CD14-positive monocyte (primary cell): ENCODE measurements at places on chromosomes 2 and 18.

GRCh38 chr18:3709205-3709604 lies 259.2 kb downstream of the TGIF1 start:
- no peak for DNase-seq

DNA sequence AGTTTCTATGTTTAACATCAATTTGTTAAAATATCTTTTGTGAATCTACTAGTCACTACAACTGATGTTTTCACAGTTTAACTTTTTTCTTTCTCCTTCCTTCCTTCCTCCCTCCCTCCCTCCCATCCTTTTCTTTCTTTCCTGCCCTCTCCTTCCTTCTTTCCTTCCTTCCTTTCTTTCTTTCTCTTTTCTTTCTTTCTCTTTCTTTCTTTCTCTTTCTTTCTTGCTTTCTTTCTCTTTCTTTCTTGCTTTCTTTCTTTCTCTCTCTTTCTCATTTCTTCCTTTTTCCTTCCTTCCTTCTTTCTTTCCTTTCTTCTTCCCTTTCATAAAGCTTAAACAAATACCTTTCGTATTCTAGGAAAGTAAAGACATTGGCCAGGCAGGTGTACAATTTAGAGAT lies 2083.0 kb upstream of the CELF4 start:
- no peak for DNase-seq

- DNase-seq = no peak
Observed at GRCh38 chr2:27160191-27160590, 11.4 kb downstream of the TCF23 start.

- no peak for DNase-seq
Observed at GRCh38 chr18:3313685-3314084, 51.8 kb downstream of the MYL12B start.

GRCh38 chr2:120230515-120231471 lies 7.6 kb upstream of the TMEM185B start:
- no peak for DNase-seq

DNA sequence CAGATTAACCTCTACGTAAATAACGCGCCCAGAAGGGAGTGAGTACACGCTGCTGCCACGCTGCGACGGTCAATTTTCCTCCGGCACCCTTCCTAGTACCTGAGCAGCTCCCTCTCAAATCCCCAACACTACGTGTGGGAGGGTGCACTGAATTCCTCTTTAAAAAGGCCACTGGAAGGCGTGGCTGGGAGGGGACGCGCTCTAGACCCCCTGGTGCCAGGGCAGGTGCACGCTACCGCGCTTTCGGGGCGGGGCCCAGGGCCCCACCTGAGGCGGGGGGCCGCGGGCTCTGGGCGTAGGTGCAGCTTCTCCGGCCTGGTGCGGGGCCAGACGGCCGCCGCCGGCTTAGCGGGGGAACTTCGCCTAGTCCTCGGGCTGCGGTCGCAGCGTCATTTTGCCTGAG lies 668 bp upstream of the ANKRD12 start:
- DNase-seq = no peak

DNA sequence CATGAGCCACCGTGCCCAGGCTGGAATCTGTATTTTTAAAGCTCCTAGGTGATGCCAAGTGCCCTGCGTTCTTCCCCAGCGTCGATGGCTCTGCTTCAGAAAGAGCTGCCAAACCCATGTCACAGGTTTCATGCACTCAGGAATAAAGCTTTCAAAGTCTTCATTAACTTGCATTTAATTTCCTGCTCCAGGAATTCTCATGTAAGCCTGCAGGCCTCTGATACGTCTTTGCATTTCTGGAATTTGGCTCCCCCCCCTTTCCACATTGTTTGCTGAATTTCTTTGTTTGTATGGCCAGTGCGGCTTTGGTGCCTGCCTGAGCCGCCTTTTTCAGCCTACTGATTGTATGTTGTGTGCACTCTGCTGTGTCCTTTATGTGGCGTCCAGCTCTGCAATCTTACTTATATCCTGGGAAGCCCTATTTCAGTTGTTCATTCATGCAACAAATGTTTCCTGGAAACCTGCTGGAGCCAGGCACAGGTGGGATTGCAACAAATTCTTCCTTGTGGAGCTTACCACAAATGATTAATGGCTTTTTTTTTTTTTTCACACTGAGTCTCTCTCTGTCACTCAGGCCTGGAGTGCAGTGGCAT lies 17.9 kb upstream of the OTOF start:
- no peak for DNase-seq

DNA sequence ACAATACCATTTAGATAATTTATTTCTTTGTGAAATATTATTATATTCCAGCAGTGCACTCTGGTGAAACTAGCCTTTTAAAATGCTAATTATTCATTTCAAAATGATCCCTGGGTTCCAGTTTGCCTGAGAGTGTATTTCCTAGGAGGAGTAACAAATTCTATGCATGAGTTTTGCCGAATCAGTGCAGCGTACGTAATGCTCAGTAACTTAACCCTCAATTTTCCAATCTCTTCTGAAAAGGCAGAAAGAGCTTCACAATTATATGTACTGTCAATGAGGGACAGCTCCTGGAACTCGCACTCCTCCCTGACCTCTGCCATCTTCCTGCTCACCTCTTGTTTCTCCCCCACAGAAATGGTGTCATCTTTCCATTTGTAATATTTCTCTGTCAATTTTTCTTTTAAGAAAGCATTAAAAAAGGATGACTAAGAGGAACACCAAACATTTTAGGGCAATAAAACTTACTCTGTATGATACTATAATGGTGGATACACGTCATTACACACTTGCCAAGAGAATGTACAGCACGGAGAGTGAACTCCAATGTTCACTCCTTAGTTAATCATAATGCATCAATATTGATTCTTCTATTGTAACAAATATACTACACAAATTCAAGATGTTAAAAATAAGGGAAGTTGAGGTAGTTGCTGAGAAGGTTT lies 25.7 kb upstream of the XIRP2 start:
- DNase-seq = no peak

DNA sequence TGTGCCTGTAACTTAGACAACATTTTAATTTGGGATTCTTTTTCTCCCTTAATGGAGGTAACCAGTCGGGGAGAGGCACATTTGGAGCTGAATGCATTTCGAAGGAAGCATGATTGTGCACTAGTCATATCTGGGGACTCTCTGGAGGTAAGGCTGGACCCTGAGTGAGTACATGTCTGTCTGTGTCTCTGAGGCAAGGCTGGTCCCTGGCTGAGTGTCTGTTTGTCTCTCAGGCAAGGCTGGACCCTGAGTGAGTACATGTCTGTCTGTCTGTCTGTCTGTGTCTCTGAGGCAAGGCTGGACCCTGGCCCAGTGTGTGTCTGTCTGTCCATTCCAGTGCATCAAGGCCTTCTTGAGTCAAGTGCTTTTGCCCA lies 51.5 kb upstream of the NFATC1 start:
- no peak for DNase-seq

DNA sequence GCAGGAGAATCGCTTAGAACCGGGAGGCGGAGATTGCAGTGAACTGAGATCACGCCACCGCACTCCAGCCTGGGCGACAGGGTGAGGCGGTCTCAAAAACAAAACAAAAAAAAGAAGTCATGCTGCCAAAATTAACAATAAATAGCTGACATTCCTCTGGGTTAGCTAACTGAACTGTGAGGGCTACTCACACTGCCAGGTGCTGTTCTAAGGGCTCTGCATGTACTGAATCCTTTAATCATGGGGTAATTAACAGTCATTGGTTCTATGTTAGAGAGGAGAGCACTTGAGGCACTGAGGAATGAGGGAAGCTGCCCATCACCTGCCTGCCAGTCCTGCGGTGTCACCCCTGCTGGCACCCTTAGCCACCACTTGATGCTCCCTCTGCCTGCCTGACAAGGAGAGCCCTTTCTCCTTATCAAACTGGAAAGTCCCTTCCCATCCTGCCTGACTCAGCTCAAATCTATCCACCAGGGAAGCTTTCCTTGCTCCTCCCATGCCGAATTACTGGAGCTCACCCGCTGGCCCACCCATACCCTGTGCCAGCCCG lies 73.0 kb upstream of the RIOK3 start:
- DNase-seq = no peak

DNA sequence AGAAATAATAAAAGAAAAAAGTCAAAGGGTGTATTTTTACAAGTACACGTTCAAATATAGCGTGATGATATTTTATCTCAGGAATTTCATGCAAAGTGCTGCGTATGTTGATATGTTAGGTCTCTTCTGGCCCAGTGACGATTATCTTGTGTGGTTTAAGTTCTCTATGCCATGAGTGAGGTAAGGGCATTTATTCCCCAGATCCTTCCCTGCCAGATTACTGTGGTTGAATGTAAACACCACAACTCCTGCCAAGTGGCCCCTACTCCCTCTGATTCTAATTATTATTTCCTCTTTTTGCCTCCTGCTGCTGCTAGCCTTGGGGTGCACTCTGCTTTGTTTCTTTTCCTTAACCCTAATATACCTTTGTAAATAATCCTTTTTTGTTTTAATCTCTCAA lies 12.2 kb downstream of the SCN2A start:
- no peak for DNase-seq

- no peak for DNase-seq
Observed at GRCh38 chr2:39447266-39448168, 10.4 kb upstream of the MAP4K3 start.

DNA sequence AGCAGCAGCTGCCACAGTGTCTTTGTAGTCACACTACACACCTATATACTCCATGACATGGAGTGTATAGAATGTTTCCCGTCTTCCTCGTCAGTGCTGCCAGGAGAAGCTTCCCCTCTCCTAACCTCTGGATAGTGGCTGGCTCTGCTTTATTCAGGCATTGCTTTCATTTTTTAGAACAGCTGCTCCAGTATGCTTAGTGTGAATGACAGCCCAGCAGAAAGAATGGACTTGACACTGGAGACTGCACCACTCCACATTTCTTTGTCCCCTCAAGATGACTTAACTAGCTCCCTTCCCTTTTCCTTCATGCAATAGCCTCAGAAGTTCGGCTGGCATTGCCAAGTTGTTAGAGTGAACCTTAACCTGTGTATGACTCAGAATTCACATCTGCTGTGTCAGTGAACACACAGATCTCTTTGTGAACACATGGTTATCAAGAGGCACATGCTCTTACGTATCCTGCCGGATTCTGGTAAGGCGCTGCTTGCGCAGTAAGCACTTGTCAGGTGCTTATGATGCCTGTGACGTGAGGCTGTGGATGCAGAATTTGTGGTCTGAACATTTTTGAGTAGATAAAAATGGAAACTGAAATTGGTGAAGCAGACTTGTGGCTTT lies 73.9 kb downstream of the NEDD4L start:
- DNase-seq = peak; percentile 61
